Fibroblast of pulmonary artery (primary cell): ENCODE measurements at places on chromosomes 1 and 21.

GRCh38 chr1:50103615-50104081 is 5.1 kb upstream of the ELAVL4 start:
- DNase-seq, result no peak

DNA sequence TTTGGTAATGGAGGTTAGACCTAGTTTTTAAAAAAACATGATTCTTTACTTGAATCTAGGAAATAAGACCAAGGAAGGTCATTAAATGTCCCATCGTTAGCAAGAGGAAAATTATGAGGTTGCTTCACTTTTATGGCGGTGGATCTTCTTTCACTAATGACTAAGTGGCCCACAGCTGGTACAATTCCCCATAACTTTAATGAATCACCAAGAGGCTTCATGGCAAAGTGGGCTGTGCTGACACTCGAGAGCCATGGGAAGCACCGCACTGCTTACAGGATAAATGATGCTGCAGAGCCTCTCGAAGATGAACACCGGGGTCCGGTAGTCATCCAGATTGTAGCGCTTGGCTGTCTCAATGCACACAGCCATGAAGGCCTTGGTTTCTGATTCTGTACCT is 108.8 kb downstream of the UBR4 start:
- DNase-seq, result no peak

- DNase-seq, result no peak
These were observed 2.8 kb upstream of the MTF2 start for GRCh38 chr1:93076268-93076667.

- no peak for DNase-seq
These were observed 53.5 kb downstream of the LDLRAD2 start for GRCh38 chr1:21865609-21865942.

GRCh38 chr1:19664453-19665185 is at the start of gene HTR6:
Gene HTR6, plus strand, starts transcription at chr1:19664875. Its CDS starts 879 bp downstream, at chr1:19665754.
- no peak for DNase-seq

- no peak for DNase-seq
These were observed 15.6 kb upstream of the ALG14 start for GRCh38 chr1:95088303-95088702.

GRCh38 chr1:207883104-207883651 is 27.7 kb downstream of the CD34 start:
- DNase-seq, result no peak

GRCh38 chr21:16942703-16943102 is 570.1 kb upstream of the CXADR start:
- DNase-seq, result peak; percentile 24

GRCh38 chr1:114627107-114627506 is 42.7 kb downstream of the DENND2C start:
- no peak for DNase-seq

DNA sequence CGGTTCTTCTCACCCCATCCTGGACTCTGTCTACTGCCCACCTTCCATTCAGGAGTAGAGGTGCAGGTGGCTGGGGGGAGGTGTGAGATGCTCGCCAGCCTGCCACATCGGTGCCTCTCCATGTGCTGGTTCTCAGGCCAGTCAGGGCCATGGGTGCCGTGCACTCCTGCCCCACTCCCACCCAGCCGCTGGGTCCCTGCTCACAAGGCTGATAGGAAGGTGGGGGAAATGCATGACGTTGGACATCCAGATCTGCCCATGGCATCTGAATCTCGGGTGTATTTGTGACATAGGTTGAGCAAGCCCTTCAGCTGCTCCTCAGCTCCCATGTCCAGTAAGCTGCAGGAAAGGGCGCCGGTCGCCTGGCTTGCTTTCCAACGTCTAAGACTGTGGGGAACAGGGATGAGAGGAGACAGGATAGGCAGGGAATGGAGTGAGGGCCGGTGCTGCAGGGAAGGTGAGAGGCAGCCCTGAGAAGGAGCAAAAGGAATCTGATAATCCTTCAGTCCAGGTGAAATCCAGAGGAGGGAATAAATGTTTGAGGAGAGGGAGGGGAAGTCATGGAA is 11.8 kb downstream of the S100A7A start:
- no peak for DNase-seq

GRCh38 chr1:201228011-201228983 is 37.7 kb downstream of the IGFN1 start:
- no peak for DNase-seq

GRCh38 chr1:220013497-220013896 is 32.8 kb downstream of the EPRS1 start:
- DNase-seq, result peak; percentile 42

GRCh38 chr21:19702726-19703125 is 1295.5 kb upstream of the NCAM2 start:
- DNase-seq, result no peak

GRCh38 chr1:221712198-221712684 is 29.6 kb downstream of the DUSP10 start:
- DNase-seq, result peak; percentile 78

GRCh38 chr1:52348704-52349300 is 17.2 kb downstream of the CC2D1B start:
- DNase-seq, result peak; percentile 44

DNA sequence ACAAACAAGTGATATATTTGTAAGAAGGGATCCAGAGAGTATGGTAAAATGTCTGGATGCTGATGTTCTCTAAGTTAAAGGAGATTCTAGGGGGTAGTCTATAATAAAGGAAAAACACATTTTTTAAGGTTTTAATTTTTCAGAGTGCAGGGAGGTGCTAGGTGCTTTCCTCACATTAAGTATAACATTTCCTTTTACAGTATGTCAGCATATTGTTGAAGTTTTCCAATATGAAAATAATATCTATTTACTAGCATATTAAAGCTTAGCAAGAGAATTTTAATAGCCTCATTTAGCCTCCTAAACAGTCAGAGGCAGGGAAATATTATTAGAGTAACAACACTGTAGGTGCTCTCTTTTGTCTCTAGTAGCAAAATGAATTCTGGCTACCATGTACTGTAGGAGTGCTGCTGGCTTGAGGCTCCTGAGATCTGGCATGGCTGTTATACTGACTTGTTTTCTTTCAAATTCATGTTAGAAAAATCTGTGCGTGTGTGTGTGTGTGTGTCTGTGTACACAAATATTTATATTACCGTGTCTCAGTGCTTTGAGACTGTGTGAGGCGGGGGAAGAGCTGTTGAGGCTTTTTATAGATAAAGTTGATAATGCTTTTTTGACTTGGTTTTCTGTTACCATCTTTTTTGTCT is 71.0 kb downstream of the POU2F1 start:
- no peak for DNase-seq

- DNase-seq, result no peak
These were observed 14.1 kb downstream of the WDR47 start for GRCh38 chr1:109027841-109028240.
